ENCODE measurements at places on chromosomes 3 and 15.

- DNase-seq, result no peak
These were observed 10.4 kb downstream of the WDR48 start for GRCh38 chr3:39062180-39062579.

DNA sequence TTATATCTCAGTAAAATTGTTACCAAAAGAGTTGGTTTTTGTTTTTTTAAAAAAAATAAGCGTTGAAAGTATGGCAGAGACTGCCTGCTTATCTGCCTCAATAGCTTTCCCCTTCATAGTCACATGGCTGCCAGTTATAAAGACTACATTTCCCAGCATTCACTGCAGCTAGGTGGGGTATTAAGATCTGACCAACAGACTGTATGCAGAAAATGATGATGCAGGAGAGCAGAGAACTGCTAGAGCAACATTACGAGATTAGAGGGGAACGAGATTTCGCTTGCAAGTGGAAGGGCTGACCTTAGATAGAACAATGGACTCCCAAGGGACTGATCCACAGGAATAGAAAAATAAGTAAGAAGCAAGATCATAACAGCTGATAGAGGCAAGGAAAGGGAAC, 14.3 kb downstream of the RHOA start:
- DNase-seq, result no peak

DNA sequence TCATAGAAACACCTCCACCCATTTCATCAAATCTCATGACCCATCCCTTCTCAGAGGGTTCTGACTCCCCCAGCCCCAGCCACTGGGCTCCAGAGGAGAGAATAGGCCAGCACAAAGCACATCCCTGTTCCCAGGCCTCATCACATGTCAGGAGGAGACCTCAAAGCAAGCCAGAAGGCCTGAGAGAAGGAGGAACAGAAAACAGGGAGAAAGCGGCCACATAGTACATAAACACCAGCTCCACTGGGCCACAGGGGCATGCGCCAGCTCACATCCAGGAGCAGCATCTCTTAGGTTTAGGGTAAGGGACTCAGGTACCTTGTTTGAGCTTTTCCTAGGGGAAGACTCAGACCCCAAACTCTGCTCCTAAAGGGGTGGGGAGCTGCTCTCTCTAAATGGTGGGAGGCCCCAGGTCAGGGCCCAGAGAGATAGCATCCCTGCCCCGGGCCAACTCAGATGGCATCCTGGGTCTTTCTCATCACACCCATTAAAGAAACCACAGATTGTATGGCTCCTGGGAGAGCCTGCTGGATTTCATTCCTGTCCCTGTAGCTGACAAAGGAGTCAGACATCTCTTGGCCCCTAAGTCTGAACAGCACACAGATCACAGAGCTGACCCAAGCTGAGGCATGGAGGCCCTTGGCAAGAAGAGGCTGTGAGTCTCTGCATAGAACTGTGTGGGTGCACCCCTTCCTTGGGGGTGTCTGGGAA, 2.5 kb downstream of the SHF start:
- DNase-seq, result no peak

GRCh38 chr3:121648219-121648958, 12.3 kb downstream of the HCLS1 start:
- no peak for DNase-seq

GRCh38 chr15:101543431-101543830, 53.9 kb upstream of the PCSK6 start:
- no peak for DNase-seq

DNA sequence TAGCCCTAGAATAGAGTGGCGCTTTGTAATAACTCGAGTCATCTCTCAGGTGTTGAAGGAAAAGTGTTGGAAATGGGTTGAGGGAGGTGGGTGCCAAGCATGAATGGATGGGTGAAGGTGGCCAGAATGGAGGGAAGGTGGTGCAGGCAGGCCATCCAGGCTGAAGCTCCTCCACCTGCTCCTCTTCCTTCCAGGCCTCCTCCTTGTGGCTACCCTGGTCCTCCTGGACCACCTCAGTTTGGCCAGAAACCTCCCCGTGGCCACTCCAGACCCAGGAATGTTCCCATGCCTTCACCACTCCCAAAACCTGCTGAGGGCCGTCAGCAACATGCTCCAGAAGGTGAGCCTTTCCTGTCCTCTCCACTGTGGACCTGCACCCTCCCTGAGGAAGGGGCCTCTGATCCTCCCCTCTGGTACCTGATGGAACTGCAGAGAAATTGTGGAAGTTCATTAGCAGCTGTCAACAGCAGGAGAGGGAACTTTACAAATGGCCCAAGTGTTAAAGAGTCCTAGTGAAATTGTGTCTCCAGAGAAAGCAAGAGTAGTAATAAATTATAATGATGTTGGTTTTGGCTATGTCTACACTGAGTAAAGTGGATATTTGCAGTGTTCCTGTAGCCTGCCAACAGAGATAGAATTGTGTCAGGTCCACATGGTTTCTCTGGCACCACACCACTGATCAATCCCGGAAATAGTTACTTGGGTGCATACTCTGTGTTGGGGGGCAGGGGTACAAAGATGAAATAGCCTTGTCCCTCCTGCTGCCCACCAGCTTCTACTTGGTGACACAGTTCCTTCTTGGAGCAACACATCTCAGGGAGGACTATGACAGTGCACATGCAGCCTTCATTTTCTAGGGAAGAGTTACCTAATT, 1.6 kb downstream of the IL12A start:
- no peak for DNase-seq

- no peak for DNase-seq
These were observed 557.5 kb upstream of the NR2F2 start for GRCh38 chr15:95772982-95773381.

DNA sequence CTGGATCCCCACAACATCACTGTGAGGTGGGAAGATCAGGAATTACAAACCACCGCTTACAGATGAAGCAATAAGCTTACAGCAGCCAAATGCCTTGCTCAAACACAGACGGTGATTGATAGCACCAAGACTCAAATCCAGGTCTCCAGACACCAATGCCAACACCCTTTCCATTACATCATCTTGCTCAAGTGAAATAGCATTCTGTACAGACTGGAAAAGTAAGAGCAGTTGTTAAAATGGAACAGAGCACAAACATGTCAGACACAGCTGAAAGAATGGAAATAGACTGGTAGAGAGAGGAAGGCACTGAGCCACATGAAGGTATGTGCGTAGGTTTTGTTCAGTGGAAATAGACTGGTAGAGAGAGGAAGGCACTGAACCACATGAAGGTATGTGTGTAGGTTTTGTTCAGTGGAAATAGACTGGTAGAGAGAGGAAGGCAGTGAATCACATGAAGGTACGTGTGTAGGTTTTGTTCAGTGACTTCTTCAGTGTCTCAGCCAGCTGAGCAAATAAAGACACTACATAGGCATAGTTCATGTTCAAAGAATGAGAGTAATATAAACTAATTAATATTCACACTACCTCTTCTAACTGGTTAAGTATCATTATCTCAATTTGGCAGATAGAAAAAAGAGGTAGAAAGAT, 15.6 kb downstream of the CLDN1 start:
- peak; percentile 97 for DNase-seq

DNA sequence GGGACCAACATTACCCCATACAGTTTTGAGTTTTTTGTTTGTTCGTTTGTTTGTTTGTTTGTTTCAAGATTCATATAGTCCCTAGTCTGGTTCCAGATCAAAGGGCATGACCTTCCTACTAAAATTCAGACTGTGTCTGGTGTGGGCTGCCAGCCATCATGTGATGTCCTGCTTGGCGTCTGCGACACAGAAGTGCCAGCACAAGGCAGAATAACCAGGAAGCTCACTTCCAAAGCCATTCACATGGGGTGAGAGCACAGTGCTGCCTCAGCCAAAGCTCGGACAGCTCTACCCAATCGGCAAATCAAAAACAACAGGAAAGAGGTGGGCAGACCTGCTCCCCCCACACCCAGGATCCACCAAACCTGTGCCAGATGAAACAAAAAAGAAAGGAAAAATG, 142.6 kb upstream of the THBS1 start:
- DNase-seq, result no peak

DNA sequence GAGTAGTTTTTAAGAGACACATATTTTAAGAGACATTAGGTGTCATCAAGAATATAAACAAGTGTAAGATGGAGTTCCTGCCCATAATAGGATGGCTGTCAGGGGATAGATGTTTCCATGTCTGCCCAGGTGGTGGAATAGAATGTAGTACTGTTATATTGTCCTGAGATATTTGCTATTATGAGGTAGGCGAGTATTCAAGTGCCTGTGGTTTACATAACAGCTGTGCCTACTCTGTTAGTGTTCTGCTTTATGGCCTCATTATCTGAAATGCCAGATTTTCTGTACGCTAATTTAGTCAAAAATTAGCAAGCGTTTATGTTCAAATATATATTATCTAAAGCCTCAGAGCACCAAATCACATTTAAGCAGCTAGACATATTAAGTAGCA, 360.2 kb upstream of the ROPN1 start:
- peak; percentile 79 for DNase-seq

GRCh38 chr15:60993008-60993407, 236.1 kb downstream of the RORA start:
- no peak for DNase-seq

All from NCI-H146 (cell line).